ENCODE measurements at places on chromosomes 3 and 15. TPM values are rescaled to one million over a fixed set of nuclear protein-coding genes. Genes with fewer than 3 reads are reported as not detected.

Gene CORO2B
- total RNA-seq: 23.1 TPM

Gene TMEM87A
- total RNA-seq: 34.8 TPM

Gene PRKCD
- total RNA-seq: 10.8 TPM

Gene DNAH1
- total RNA-seq: 3.2 TPM

DNA sequence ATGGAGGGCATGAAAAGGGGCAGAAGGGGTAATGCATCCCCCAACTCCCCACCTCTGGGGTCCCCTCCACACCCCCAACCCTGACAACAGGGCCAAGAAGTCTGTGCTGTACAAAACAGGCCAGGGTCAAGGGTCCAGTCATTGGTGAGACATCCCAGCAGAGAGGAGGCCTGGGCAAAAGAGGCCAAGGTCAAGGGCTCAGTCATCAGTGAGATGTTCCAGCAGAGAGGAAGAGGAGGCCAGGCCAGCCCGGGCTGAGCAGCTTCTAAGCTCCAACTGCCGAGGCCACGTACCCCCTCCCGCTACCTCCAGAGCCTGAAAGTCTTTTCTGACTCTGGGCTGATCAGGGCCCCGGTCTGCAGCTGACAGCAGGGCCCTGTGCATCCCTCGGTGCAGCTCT lies 52.4 kb downstream of the LHFPL4 start:
- peaks cover 42% of the 10 kb centered on the region for H3K27me3 ChIP-seq
- no peaks in the 10 kb centered on the region for H3K36me3 ChIP-seq
- H3K27ac ChIP-seq: no peak overlapping the region
- peaks cover 10% of the 10 kb centered on the region for H3K4me1 ChIP-seq
- peak overlapping the region; percentile 19 for H3K4me3 ChIP-seq

DNA sequence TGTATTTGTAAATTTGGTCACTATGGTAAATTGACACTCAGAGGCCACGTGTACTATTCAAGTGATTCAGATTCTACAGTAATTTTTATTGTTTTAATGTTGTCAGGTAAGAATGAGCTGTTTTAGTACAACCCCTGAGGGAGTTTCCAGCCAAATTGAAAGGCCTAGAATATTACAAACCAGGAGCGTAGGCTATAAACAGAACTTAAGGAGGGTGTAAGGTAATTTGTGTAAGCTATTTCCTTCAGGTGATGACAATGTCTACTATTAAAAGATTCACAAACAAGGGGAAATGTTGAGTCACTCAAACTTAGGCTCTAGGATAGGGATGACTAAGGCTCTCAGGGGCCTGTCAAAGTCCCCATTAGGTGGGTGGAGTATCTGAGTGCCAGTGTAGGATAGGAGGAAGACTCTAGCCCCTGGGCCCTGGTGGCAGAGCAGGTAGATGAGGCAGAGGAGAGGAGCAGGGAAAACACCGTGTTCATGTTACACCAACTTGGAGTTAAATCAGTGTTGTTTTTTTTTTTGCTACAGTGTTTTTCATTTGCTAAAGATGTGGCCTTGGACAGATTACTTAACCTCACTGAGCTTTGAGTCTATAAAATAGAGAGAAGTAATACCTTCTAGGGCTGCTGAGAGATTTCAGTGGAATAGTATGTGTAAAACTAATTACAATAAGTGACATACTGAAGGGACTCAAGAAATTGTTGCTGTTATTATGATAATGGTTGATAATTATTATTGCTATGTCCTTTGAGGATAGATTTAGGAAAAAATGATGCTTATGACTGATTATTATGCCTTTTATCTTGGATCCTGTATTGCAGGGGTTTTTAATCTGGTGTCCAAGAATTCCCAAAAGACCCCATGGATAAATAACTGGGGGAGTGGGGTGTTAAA lies 10.3 kb downstream of the TM4SF1 start:
- peaks cover 33% of the 10 kb centered on the region for H3K27me3 ChIP-seq
- no peak overlapping the region for H3K4me3 ChIP-seq
- H3K27ac ChIP-seq: no peak overlapping the region
- no peaks in the 10 kb centered on the region for H3K36me3 ChIP-seq

- H3K27ac ChIP-seq: no peak overlapping the region
- peaks cover 2% of the 10 kb centered on the region for H3K36me3 ChIP-seq
- no peaks in the 10 kb centered on the region for H3K27me3 ChIP-seq
Observed at GRCh38 chr3:177150970-177151627, 46.2 kb downstream of the TBL1XR1 start.

GRCh38 chr3:190581041-190581541 lies 67.2 kb downstream of the IL1RAP start:
- H3K27me3 ChIP-seq: no peaks in the 10 kb centered on the region
- peaks cover 5% of the 10 kb centered on the region for H3K4me1 ChIP-seq
- no peak overlapping the region for H3K27ac ChIP-seq
- H3K4me3 ChIP-seq: no peak overlapping the region

DNA sequence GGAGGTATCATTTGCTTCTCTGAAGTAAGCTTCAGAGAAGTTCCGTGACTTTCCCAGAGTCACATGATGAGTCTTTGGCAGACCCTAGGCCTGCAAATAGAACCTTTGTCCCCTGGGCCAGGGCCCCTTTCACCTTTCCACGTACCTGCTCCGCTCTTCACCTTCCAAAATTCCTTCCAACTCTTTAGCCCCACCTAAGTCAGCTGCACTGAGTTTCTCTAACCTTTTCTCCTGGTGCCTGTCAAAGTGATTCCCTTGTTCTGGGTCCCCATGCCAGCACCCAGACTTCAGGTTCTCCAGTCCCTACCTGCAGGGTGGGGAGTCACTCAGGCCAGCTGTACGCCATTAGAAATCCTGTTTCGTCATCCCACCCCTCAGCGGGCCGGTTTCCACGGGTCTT lies 12.8 kb downstream of the LYZL4 start:
- peaks cover 7% of the 10 kb centered on the region for H3K27me3 ChIP-seq
- no peaks in the 10 kb centered on the region for H3K36me3 ChIP-seq
- no peak overlapping the region for H3K4me3 ChIP-seq
- H3K27ac ChIP-seq: no peak overlapping the region
- DNase-seq: no peak

DNA sequence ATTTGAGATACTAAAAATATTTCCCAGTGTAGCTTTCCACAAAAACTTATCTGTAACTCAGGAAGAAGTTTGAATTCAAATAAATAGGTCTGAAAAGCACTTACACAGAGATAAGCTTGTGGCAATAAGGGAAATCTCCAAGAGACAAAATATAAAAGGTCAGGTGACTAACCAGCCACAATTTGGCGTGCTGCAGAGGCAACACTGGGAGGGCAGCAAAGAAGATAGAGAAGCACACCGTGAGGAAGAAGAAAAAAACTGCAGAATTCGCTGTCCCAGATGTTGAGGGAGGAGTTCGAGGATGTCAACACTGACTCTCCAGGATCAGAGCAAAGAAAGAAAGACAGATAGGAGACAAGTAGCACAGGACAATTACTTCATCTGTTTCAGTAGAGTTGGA lies 204.4 kb downstream of the FMN1 start:
- DNase-seq: no peak
- no peaks in the 10 kb centered on the region for H3K36me3 ChIP-seq
- H3K4me1 ChIP-seq: peaks cover 4% of the 10 kb centered on the region
- no peak overlapping the region for H3K27ac ChIP-seq
- H3K4me3 ChIP-seq: no peak overlapping the region

- H3K4me1 ChIP-seq: no peaks in the 10 kb centered on the region
- peaks cover 49% of the 10 kb centered on the region for H3K27me3 ChIP-seq
- H3K4me3 ChIP-seq: no peak overlapping the region
- no peak overlapping the region for H3K27ac ChIP-seq
- peak; percentile 33 for DNase-seq
Observed at GRCh38 chr3:10783360-10784351, 32.4 kb upstream of the SLC6A11 start.

Gene ECE2
- total RNA-seq: not detected

Gene ZSCAN29
- total RNA-seq: 62.6 TPM

GRCh38 chr3:52827866-52828376 lies 2.6 kb downstream of the ITIH4 start:
- no peak for DNase-seq
- H3K36me3 ChIP-seq: no peaks in the 10 kb centered on the region
- H3K4me3 ChIP-seq: no peak overlapping the region
- no peaks in the 10 kb centered on the region for H3K27me3 ChIP-seq
- H3K4me1 ChIP-seq: peaks cover 3% of the 10 kb centered on the region
- no peak overlapping the region for H3K27ac ChIP-seq

Gene ARHGAP31
- 6.3 TPM for total RNA-seq

GRCh38 chr3:112761062-112761638 lies 85.5 kb downstream of the CD200R1L start:
- no peaks in the 10 kb centered on the region for H3K27me3 ChIP-seq
- no peaks in the 10 kb centered on the region for H3K36me3 ChIP-seq
- H3K4me3 ChIP-seq: no peak overlapping the region
- no peaks in the 10 kb centered on the region for H3K4me1 ChIP-seq
- H3K27ac ChIP-seq: no peak overlapping the region

- peak; percentile 6 for DNase-seq
- H3K36me3 ChIP-seq: peaks cover 12% of the 10 kb centered on the region
Observed at GRCh38 chr15:59632714-59633113, 21.1 kb downstream of the GCNT3 start.

Gene CKMT1A
- 4.9 TPM for total RNA-seq

GRCh38 chr3:13530241-13531009 lies 18.5 kb upstream of the FBLN2 start:
- H3K4me3 ChIP-seq: no peak overlapping the region
- no peaks in the 10 kb centered on the region for H3K27me3 ChIP-seq
- DNase-seq: no peak
- peaks cover 29% of the 10 kb centered on the region for H3K4me1 ChIP-seq
- no peak overlapping the region for H3K27ac ChIP-seq
- H3K36me3 ChIP-seq: no peaks in the 10 kb centered on the region

Gene POC1A
- total RNA-seq: 30.1 TPM

DNA sequence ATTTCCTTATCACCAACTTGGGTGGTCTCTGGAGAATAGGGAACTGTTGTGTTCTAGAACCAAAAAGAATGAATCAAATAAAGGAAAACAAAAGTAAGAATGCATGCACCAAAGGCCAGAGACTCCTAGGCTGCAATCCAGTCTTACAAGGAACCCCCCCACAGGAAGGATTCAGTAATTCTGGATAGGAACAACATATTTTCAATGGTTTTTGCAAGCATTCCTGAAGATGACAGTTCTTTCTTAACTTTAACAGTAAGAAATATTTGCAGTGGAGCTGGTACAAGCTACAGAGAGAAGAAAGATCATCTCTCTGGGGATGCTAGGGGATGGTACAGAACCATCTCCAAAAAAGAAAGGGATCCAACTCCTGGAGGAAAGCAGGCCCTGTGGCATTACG lies 116.2 kb upstream of the CHRM5 start:
- no peak overlapping the region for H3K27ac ChIP-seq
- no peaks in the 10 kb centered on the region for H3K27me3 ChIP-seq
- no peaks in the 10 kb centered on the region for H3K4me1 ChIP-seq
- no peak overlapping the region for H3K4me3 ChIP-seq
- H3K36me3 ChIP-seq: peaks cover 3% of the 10 kb centered on the region
- DNase-seq: no peak

DNA sequence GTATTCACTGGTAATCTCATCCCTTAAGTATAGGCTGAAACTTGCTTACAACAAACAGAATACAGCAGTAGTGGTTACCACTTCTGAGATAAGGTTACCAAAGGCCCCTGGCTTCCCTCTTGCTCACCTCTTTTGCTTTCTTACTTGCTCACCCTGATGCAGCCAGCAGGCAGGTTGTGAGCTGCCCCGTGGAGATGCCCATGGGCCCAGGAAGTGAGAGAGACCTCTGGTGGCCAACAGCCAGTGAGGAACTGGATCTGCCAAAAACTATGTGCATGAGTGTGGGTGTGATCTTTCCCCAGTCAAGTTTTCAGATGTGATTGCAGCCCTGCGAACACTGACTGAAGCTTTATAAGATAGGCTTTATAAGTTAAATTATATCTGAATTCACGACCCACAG lies 48.7 kb downstream of the NMNAT3 start:
- H3K27ac ChIP-seq: no peak overlapping the region
- H3K4me3 ChIP-seq: no peak overlapping the region
- H3K27me3 ChIP-seq: no peaks in the 10 kb centered on the region
- no peaks in the 10 kb centered on the region for H3K4me1 ChIP-seq

GRCh38 chr3:107963581-107963980 lies 127.2 kb downstream of the CD47 start:
- H3K36me3 ChIP-seq: no peaks in the 10 kb centered on the region
- peaks cover 52% of the 10 kb centered on the region for H3K4me1 ChIP-seq
- H3K27ac ChIP-seq: no peak overlapping the region
- no peak for DNase-seq

DNA sequence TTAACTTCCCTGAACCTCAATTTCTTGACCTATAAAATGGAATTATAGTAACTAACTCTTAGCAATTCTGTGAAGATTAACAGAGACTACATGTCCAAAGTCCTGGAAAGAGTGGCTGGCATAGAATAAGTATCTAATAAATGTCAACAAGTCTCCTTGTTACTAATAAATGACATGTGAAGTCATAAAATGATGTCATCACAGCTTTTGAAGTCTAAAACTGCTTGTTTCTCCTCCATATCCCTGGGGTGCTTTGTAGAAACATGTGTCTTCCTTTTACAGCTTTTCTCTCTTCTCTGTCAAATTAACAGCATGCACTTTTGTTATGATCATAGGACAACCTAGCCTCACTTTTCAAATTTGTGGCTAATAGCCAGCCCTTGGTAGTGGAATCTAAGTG lies 510.2 kb downstream of the NTRK3 start:
- no peaks in the 10 kb centered on the region for H3K36me3 ChIP-seq
- no peak for DNase-seq
- H3K4me1 ChIP-seq: no peaks in the 10 kb centered on the region
- H3K4me3 ChIP-seq: no peak overlapping the region

GRCh38 chr3:37240170-37240945 lies 66.0 kb upstream of the LRRFIP2 start:
- no peaks in the 10 kb centered on the region for H3K27me3 ChIP-seq
- no peak for DNase-seq
- H3K4me3 ChIP-seq: peak overlapping the region; percentile 55
- H3K4me1 ChIP-seq: peaks cover 26% of the 10 kb centered on the region
- no peak overlapping the region for H3K27ac ChIP-seq
- no peaks in the 10 kb centered on the region for H3K36me3 ChIP-seq

Gene NRG4
- not detected for total RNA-seq

- DNase-seq: no peak
- H3K36me3 ChIP-seq: no peaks in the 10 kb centered on the region
- H3K27me3 ChIP-seq: no peaks in the 10 kb centered on the region
- H3K4me1 ChIP-seq: peaks cover 4% of the 10 kb centered on the region
- H3K27ac ChIP-seq: no peak overlapping the region
Observed at GRCh38 chr15:50140983-50141382, 21.9 kb upstream of the ATP8B4 start.

Gene FMN1
- total RNA-seq: 0.09 TPM

DNA sequence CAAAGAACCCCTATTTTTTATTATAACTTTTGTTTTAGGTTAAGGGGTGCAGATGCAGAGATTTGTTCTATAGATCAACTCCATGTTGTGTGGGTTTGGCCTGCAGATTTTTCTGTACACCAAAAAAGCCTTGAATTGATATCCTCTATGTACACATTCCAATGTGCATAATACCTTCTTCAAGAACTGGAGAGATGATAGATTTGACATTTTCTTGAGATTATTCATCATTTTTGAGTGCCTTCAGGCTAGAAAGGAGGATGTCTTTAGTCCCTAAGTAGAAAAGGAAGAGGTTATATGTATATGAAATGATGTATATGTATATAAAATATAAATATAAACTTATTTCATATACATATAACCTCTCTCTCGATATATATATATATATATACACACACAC lies 1190.0 kb upstream of the ALCAM start:
- no peak for DNase-seq
- no peak overlapping the region for H3K27ac ChIP-seq
- H3K4me3 ChIP-seq: no peak overlapping the region

Measured in neural crest cell (in vitro differentiated cells).